ENCODE measurements at places on chromosomes 12 and 14.
A peak's percentile ranks its signal among the peaks of the same experiment; 100 is the strongest.

DNA sequence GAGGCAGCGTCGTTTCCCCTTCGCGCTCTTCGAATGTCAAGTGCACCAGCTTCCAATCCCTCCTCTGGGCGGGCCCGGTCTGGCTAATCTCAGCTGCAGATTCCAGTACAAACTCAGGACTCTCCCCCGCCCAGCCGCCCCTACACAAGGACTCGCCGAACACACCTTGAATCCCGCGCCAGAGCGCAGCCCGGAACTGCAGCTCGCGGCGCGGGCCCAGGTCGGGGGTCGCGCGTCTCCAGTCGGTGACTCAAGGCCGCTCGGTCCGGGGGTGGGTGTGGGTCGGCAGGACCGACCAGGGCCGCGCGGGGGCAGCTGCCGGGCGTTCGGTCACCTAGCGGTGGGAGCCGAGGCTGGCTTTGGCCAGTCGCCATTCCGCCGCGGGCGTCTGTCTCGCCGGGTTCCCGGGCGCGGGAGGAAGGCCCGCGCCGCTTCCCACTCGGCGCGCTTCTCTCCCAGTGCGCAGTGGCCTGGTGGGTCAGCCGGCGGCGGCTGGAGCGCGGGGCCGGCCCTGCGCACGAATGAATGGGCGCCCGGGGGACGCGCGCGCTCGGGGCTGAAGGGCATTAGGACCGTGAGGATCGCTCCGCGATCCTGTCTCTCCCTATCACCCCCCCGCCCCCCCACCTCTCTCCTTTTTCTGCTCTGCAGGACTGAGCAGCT, at the start of gene GALNT16:
GALNT16 (plus strand) TSS at position 632 of the 663 bp plus-strand sequence. CDS start 133 bp downstream, outside the sequence.
- peak; percentile 63 for DNase-seq

GRCh38 chr14:60495946-60496345, 10.1 kb upstream of the C14orf39 start:
- no peak for DNase-seq

DNA sequence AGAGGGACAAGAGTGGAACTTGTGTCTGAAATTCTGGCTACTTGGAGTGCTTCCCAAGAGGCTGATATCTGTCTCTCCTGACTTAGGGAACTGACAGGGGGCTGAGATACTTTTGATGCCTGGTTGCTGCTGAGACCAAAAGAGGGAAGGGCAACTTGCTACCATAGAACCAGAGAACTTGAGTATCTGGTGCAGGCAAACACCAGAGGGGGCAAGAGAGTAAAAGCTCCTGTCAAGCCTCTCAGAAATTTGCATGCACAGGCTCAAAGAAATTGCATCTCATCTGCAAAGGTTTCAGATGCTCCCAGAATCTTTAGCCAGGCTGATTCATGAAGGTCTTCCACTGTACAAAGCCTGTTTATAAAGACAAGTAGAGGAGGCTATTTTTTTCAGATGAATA, 391.3 kb upstream of the FOXG1 start:
- DNase-seq: peak; percentile 30

DNA sequence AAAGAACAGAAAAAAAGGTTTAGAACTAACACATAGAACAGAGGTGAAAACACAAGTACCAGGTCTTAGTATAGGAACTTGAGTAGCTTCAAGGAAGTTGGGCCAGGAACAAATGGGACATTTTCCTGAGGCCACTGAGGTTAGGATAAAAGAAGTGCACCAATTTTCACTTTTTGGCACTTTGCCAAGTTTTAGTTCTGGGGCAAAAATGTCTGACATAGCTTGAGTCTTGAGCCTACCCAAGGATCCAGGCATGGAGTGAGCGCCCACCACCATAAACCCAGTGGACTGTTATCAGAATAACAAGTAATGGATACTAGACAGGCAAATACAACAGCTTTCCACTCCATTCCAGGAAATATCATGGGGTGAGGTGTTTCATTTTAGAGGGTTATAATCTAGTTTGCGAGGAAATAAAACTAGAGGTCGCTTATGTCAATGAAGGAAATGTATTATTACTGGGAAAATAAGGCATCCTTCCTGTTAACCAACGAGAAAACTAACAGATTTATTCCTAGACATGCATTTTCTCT, 199.7 kb upstream of the HMGA2 start:
- DNase-seq: no peak

DNA sequence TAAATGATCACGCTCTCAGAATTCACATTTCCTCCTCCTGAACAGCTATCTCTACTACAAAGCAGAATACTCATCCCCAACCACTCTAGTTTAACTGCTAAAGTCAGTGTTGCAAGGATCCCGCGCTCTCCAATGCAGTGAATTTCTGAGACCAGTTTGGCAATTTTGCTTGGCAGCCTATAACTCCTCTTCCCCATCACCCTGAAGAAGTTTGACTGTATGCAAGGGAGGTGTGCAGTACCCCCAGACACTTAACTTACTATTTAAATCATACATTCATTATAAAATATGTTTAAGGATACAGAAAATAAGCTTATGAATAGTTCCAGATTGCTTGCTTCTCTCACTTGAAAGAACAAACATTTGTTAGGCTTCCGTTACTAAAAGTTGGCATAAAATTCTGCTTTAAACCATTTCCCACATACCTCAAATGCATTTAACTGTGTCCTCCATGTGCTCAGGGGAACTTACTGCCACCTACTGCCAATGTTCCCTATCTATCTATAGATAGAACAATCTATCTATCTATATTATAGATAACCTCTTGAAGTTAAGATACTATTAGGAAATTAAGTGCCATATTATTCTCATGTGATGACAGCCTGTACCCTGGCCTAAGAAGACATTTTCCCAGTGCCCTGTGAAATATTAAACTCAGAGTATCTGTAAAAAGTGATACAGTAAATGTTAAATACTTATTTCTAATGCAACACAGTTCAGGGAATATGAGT, 2.4 kb downstream of the LGR5 start:
- DNase-seq: peak; percentile 30

DNA sequence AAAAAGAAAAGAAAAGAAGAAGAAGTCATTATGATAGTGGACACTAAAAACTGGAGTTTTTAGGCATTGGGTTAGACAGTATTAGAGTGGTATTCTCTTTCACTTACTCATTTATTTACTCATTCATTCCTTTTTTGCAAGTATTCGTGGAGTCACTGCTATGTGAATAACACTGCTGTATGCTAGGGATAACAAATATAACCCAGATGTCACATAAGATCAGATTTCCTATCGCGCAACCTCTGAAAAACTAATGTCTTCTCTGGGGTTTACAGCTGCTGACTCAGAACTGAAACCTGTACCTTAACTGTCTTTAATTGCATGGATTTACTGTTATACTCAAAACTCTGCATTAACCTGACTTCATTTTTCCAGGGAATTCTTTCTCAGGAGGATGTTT, 353.7 kb downstream of the LRIG3 start:
- no peak for DNase-seq

GRCh38 chr12:49969651-49970429, 2.9 kb upstream of the AQP6 start:
- no peak for DNase-seq

GRCh38 chr12:6757028-6757690, 4.2 kb upstream of the MLF2 start:
- no peak for DNase-seq

DNA sequence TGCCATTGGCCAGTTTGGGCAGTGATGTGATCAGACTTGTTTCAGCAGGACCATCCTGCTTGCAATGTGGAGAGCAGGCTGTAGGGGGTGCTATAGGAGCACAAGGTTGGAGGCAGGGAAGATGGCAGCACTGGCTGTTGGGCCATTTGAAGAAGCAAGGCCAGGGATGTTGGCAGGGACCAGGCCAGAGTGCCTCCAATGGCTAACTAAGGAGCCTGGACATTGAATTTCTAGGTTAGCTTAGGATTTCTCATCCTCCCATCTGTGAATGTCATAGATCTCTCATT, 23.5 kb downstream of the FGF23 start:
- DNase-seq: peak; percentile 13

DNA sequence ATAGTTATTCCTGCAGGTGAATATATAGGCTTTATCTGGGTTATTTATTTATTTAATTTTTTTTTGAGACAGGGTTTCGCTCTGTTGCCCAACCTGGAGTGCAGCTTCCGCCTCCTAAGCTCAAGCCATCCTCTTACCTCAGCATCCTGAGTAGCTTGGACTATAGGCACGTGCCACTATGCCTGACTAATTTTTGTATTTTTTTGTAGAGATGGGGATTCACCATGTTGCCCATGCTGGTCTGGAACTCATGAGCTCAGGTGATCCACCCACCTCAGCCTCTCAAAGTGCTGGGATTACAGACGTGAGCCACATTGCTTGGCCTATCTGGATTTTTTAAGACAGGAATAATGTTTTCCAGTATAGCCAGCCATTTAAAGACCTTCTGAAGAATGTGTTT, 2.0 kb downstream of the RAN start:
- no peak for DNase-seq

- peak; percentile 21 for DNase-seq
Measured at GRCh38 chr12:124109760-124110159, 136.7 kb downstream of the ZNF664 start.

DNA sequence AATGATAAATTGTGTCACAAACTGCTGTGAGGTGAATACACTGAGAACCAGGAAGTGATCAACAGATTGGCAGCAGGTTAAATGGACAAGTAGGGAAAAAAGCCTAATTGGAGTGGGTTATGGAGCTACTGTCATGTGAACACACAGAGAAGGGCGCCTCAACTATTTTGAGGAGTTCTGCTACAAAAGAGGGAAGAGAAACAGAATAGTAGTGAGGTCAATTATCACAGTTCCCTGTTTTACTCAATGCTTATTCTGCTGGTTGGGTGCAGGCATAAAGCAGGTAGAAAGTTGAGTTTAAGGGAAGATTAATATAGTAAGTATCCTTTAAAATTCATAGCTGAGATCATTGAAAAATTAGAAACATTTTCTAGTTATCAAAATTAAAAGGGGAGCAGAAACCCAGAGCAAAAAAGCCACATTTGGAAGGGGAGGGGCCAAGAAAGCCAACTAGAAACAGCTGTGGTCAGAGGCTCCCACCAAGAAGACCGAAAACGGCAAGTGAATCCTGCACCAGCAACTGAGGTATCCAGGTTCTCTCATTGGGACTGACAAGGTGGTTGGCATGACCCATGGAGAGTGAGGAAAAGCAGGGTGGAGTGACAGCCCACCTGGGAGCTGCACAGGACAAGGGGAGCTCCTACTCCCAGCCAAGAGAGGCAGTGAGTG, 105.7 kb downstream of the ZC3H14 start:
- DNase-seq: no peak

DNA sequence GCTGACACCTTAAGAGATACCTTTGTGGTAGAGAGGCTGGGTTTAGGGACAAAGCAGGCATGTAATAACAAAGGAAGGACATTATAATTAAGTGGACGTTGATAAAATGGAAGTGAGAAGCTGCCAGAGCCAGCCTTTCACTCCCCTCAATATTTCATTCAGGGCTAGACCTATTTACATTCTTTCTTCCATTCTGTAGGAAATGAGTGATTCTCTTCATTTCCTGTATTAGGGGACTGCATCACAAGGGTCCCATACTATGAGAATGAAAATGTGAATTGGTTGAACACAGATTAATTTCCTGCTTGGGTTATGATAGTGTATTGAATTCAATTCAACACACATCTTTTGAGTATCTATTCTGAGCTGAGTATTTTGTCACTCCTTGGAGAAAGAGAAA, 143.0 kb downstream of the OTOGL start:
- no peak for DNase-seq

DNA sequence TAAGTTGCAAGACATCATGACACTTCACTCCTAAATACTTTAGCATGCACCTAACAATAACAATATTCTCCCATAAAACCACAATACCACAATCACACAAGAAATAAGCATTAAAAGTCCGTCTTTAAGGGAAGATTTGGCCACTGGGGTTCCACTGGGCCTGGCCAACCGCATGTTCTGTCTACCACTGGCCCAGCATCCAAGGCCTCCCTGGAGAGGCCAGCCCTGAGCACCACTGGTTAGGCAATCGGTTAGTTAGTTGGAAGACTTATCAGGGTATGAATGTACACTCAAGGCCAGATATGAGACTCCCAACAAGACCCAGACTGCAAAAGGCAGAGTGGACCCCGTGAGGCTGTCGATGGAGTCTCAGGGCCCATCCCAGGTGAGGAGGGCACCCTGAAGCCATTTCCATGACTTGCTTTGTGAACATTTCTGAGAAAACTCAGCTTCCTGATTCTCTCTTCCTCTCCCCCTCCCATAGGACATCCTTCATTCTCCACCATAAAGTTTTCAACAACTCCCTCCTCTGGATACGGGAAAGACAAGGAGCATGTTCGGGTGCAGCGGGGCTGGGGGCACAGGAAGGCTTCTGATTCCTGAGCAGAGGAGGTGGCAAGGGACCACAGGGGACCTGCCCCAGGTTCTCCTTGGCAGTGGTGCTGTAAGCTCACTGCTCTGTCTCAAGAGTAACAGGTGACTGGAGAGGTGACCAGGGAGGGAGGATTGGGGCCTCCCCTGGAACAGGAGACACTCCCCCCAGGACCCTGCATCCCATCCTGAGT, 5.9 kb downstream of the PXN start:
- no peak for DNase-seq

GRCh38 chr14:24377126-24377525, 9.1 kb downstream of the NFATC4 start:
- peak; percentile 66 for DNase-seq

DNA sequence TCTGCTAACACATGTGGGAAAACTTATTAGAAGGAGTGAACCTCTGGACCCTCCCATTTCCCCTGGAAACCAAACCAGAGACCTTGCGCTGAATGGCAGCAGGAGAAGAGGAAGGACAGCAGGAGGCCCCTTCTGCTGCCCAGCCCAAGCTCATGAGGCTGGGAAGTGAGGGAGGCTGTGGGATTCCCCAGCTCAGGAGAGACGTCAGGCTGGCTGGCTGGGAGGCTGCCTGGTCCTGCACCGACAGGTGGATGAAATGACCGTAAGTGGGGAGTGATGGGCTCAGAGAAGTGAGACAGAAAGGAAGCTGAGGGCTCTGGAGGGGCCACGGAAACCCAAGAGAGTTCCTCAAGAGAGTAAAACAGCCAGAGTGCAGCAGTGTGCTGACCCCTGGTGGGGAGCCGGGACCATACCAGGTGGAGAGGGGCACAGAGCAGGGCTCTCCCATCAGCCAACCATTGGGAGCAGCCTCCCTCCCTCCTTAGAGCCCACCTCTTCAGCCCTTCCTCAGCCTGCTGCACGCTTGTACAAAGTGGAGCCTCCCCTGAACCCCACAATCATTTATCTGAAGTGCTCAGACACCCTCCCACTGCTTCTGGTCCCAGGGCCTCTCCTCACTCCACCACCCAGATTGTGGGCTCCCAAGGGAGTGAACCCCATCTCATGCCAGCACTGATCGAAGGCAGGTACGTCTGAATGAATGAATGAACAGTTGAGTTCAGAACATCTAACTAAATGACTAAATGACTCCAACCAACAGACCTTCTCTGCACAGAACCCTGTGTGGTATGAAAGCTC, 14.0 kb downstream of the TAMALIN start:
- peak; percentile 82 for DNase-seq

DNA sequence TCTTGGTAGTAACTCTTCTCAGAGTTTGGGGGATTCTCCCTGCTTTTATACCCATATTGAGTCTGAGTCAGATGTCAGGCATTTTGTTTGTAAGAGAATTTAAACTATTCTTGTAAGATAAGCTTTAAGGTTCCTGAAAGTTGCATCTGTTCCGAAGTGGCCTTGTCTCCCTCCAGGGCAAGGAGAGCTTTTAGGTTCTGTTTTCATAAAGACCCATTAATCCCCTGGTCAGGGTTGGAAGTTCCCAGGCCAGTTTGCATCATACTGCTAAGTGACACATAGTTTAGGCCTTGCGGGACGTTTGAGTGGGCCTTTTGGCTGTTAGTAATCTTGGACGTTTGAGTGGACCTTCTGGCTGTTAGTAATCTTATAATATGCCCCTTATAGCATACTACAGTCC, 396.7 kb downstream of the NPAS3 start:
- no peak for DNase-seq

- no peak for DNase-seq
Measured at GRCh38 chr14:55740649-55740989, 160.6 kb downstream of the KTN1 start.

- DNase-seq: no peak
Measured at GRCh38 chr12:49990273-49990672, 17.5 kb downstream of the AQP6 start.

Data from NCI-H1417 (cell line).